ENCODE measurements at places on chromosomes 6 and 20. TPM values are rescaled to one million over a fixed set of nuclear protein-coding genes. Genes with fewer than 3 reads are reported as not detected.

CLIC5 gene
- total RNA-seq: not detected

ADTRP gene
- 0.66 TPM for total RNA-seq

PERP gene
- 15.6 TPM for total RNA-seq

PPP1R3G gene
- total RNA-seq: 1.2 TPM

HRH3 gene
- total RNA-seq: not detected

OR2H1 gene
- total RNA-seq: not detected

BTN1A1 gene
- under 0.01 TPM for total RNA-seq

OXT gene
- not detected for total RNA-seq
